ENCODE measurements at places on chromosomes 7 and 10. TPM values are rescaled to one million over a fixed set of nuclear protein-coding genes. Genes with fewer than 3 reads are reported as not detected.
A peak's percentile ranks its signal among the peaks of the same experiment; 100 is the strongest.

The ARMC10 gene
- total RNA-seq, result 28.6 TPM

The DGKI gene
- 1.2 TPM for total RNA-seq

The FOXI2 gene
- not detected for total RNA-seq

GRCh38 chr10:128530301-128530700 lies 404.1 kb upstream of the MKI67 start:
- no peaks in the 10 kb centered on the region for H3K36me3 ChIP-seq
- no peak overlapping the region for H3K4me3 ChIP-seq
- no peak overlapping the region for H3K27ac ChIP-seq
- DNase-seq, result no peak
- H3K4me1 ChIP-seq, result no peaks in the 10 kb centered on the region

DNA sequence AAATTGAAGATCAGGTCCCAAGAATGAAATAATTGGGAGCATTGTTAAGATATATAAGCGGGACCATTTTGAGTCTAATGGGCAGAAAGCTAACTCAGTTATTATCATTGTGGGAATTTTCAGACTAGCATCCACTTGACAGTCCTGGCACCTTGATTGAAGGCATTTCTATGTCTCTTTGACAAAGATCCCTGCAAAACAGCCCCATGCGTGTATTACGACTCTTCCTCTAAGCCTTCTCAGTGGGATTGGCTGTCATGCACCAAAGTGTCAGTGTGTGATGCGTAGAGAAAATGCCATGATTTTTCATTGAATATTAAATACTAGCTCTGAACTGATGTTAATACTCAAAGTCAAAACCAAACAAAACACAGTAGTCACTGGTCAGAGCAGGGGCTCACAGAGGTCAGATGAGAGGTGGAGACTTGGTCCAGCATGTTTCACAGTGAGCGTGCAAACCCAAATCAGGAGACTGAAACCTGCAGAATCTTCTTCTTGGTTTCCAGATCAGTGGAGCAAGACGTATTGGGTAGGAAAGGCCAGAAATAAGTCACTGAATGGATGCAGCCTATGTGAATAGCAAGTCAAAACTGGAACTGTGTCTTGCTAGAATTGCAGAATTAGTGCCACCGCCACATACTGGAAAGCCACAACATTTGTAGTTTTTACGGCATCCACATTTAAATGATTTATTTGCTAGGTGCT lies 303.6 kb upstream of the AKR1E2 start:
- no peak overlapping the region for H3K27ac ChIP-seq
- H3K4me1 ChIP-seq, result peaks cover 23% of the 10 kb centered on the region
- H3K4me3 ChIP-seq, result no peak overlapping the region
- no peaks in the 10 kb centered on the region for H3K27me3 ChIP-seq
- H3K36me3 ChIP-seq, result no peaks in the 10 kb centered on the region
- DNase-seq, result no peak

DNA sequence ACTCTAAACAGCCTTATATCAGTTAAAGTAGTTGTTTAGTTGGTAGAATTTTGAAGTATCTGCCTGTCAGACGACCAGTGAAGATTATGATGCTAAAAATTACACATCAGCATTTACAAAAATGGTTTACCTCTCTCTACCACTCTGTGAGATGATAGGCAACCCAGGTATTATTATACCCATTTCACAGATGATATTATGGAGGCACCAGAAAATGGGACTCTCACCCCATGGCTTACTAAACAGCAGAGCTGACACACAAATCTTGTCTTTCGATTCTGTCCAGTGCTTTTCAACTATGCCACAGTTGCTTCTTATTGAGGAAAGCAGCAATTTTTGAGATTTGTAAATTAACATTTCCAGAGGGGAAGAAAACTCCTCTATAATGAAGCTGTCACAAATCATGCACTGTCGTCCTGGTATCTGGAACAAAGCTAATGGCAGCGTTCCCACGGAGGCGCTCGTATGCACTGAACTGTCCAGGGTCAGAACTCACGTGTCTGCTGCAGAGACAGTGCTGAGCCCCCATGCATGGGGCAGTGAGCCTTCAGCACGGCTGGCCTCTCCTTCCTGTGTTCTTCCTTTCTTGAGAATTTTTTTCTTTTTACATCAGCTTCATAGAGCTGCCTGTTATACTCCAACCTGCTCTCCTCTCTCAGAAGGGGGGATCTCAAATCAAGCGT lies 381.1 kb downstream of the SDK1 start:
- no peak for DNase-seq
- no peak overlapping the region for H3K4me3 ChIP-seq
- no peaks in the 10 kb centered on the region for H3K36me3 ChIP-seq
- no peaks in the 10 kb centered on the region for H3K4me1 ChIP-seq
- H3K27ac ChIP-seq, result no peak overlapping the region
- no peaks in the 10 kb centered on the region for H3K27me3 ChIP-seq

- H3K36me3 ChIP-seq, result peaks cover 18% of the 10 kb centered on the region
- no peak overlapping the region for H3K4me3 ChIP-seq
- DNase-seq, result peak; percentile 48
- H3K4me1 ChIP-seq, result peaks cover 55% of the 10 kb centered on the region
- peak overlapping the region; percentile 26 for H3K27ac ChIP-seq
Measured at GRCh38 chr10:125027871-125028869, 86.2 kb downstream of the ZRANB1 start.

GRCh38 chr7:108385834-108386422 lies 70.3 kb downstream of the NRCAM start:
- no peak for DNase-seq
- no peak overlapping the region for H3K4me3 ChIP-seq
- H3K4me1 ChIP-seq, result no peaks in the 10 kb centered on the region
